ENCODE measurements at places on chromosomes 6 and 20. TPM values are rescaled to one million over a fixed set of nuclear protein-coding genes. Genes with fewer than 3 reads are reported as not detected.

GJA10 gene
- total RNA-seq = not detected

BEND6 gene
- total RNA-seq = 3.5 TPM

VGLL2 gene
- total RNA-seq = not detected

PDYN gene
- total RNA-seq = not detected

BPIFA1 gene
- total RNA-seq = 24.0 TPM

KCNK5 gene
- total RNA-seq = under 0.01 TPM

VSX1 gene
- total RNA-seq = not detected

SIRPB1 gene
- not detected for total RNA-seq

LINC00237 gene
- not detected for total RNA-seq

CHRNA4 gene
- total RNA-seq = not detected

TMEM181 gene
- 41.7 TPM for total RNA-seq

ACTL10 gene
- total RNA-seq = 1.7 TPM

TINAG gene
- not detected for total RNA-seq

KHDC1L gene
- not detected for total RNA-seq

RHAG gene
- total RNA-seq = not detected

SLC2A10 gene
- 12.1 TPM for total RNA-seq

C20orf204 gene
- 0.34 TPM for total RNA-seq

CSNK2A1 gene
- 299 TPM for total RNA-seq

MMUT gene
- total RNA-seq = 20.9 TPM

LY6G6D gene
- total RNA-seq = not detected

DLL1 gene
- total RNA-seq = 6.1 TPM

MAPK13 gene
- total RNA-seq = 55.0 TPM

BPIFB4 gene
- not detected for total RNA-seq

GPSM3 gene
- 1.0 TPM for total RNA-seq

SNRPB2 gene
- total RNA-seq = 46.8 TPM

MYH7B gene
- total RNA-seq = under 0.01 TPM

HAO1 gene
- total RNA-seq = not detected

ARFGAP1 gene
- total RNA-seq = 45.1 TPM

FRK gene
- total RNA-seq = 1.0 TPM

DLK2 gene
- 4.8 TPM for total RNA-seq

MYCT1 gene
- under 0.01 TPM for total RNA-seq

ELOVL2 gene
- total RNA-seq = under 0.01 TPM

LPA gene
- not detected for total RNA-seq

MICA gene
- total RNA-seq = 44.8 TPM

SKIC2 gene
- 62.5 TPM for total RNA-seq

TFAP2D gene
- total RNA-seq = not detected

DCDC2 gene
- 6.6 TPM for total RNA-seq

DPPA5 gene
- total RNA-seq = not detected

C20orf202 gene
- under 0.01 TPM for total RNA-seq

AAR2 gene
- total RNA-seq = 21.2 TPM

TCP11 gene
- under 0.01 TPM for total RNA-seq

CGA gene
- not detected for total RNA-seq

B3GAT2 gene
- total RNA-seq = under 0.01 TPM

CNR1 gene
- not detected for total RNA-seq

CCDC170 gene
- total RNA-seq = under 0.01 TPM

SAMD3 gene
- not detected for total RNA-seq

HEY2 gene
- 0.34 TPM for total RNA-seq

KIF25 gene
- not detected for total RNA-seq

HLA-DQB2 gene
- not detected for total RNA-seq

LY6G6F gene
- not detected for total RNA-seq

All from nasal cavity respiratory epithelium epithelial cell of viscerocranial mucosa (primary cell).